Frontal cortex (tissue), 4 donors: ENCODE measurements at places on chromosomes 3 and 15.

DNA sequence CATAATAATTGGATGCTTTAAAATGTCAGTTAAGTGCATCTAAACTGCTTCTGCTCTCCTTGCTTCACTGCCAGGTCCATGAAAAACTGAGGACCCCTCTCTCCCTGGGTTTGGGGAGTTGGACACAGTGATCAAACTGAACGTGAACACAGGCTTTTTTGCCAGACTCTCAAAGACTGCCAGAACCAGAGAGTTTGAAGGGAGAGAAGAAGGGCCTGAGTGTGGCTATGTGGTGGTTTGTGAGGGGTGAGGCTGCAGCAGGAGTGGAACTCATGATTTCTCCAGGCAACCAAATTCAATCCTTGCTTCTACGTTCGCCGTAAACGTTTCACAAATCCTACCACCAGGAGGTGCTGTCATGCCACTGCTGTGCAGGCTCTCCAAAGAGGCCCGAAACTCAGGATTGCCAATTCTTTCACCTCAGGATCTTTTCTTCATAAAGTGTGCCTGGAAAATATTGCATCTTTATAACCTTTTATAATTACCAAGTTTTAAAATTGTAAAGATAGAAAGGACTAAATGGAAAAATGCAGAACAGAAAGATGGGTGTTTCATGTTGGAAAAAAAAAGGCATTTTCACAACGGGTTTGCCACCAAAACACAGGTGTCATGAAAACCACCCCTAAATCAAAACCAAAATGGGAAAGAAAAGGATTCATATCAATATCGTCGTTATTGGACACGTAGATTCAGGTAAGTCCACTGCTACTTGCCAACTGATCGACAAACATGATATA is 19.7 kb downstream of the TM4SF4 start:
- DNase-seq = no peak

DNA sequence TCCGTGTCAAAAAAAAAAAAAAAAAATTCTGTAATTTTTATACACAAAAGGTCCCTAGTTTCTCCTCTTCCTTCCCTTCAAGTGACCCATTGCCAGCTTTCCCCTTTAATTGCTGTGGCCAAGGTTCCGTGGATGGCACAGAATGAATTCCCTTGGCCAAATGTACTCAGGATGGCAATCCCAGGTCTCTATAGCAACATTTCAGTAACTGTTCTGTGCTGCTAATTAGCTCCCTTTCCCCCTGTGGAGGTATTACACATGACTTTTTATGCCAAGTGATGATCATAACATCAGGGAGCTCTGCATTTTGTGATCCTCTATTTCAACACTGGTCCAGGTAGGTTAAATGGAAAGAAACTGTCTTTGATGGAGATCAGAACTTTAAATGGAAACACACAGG is at the start of gene OR4F6:
Gene OR4F6, plus strand, starts transcription at position 301 of the 400 bp plus-strand sequence. CDS start 2,211 bp downstream, outside the sequence.
- DNase-seq = no peak

DNA sequence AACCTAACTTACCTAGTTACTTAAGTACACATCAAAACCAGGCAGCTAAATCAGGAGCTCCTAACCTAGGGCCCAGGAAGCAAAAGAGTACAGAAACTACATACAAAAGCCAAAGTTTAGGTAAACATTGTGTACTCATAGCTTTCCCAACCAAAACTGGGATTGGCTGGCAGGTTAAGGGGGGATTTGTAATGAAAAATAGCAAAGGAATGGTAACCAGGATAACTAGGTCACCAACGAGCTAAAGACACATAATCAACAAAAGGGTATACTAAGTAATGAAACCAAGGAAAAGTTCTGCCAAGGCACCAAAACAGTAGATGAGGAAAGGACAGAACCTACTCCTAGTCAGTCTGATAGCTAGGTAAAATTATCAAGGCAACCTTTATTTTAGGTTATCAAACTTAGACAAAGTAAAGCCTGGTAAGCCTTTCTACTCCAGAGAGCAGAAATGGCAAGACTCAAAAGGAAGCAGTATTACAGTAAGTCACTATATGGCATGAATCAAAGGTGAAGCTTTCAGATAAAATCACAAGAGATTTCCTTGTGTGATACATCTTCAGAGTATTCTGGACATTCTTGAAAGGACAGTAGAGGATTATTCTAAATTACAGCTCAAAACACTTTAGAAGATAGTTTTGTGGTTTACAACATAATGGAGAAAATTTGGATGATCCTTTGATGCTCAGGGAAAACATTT is 10.2 kb downstream of the TRA2B start:
- DNase-seq = no peak

- no peak for DNase-seq
These were observed at the start of gene PLA1A for GRCh38 chr3:119597548-119598288. TSS of gene PLA1A (plus strand) at chr3:119597885. CDS start at chr3:119597914, 29 bp downstream.

DNA sequence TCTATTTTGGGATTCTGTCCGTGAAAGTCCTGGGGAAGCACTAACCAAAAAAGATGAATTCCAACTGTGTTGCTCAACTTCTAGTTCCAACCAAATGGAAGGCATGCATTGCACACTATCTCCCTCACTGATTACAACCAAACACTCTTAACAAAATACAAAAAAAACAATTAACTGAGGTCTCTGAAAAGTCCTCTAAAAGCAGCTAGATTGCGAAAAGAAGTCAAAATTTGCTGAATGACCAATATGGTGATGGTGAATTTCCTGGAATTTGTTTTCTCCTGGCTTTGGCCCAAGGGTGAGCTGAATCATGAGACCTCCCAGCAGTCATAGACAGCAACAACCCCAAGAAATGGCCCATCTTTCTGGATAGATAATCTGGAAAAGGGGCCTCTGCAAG is 28.3 kb downstream of the CYP19A1 start:
- no peak for DNase-seq

GRCh38 chr3:150232992-150233451 is 175.1 kb upstream of the TSC22D2 start:
- DNase-seq = no peak

GRCh38 chr15:63288778-63289378 is 11.5 kb downstream of the APH1B start:
- DNase-seq = peak; percentile 30

GRCh38 chr3:29576181-29576580 is 295.3 kb downstream of the RBMS3 start:
- DNase-seq = no peak

DNA sequence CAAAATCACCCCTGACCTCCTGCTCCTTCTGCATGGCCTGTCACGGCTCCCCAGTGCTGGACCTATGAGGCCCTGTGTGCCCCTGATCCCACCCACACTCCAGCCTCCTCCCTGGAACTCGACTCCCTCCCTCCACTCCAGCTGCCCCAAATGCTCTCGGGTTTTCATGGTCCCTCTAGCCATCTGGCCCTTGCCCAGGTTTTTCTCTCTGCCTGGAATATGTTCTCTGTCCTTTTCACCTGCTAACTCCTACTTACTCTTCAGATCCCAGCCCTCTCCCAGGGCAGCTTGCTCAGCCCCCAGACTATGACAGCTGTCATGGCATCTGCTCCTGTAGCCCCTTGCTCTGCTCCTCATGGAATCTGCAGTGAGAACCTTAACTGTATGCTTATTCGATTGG is 30.3 kb downstream of the DUSP7 start:
- DNase-seq = no peak

- no peak for DNase-seq
These were observed 160.1 kb downstream of the PDE8A start for GRCh38 chr15:85141726-85142125.

GRCh38 chr15:75143738-75144334 is 57.8 kb upstream of the C15orf39 start:
- no peak for DNase-seq

DNA sequence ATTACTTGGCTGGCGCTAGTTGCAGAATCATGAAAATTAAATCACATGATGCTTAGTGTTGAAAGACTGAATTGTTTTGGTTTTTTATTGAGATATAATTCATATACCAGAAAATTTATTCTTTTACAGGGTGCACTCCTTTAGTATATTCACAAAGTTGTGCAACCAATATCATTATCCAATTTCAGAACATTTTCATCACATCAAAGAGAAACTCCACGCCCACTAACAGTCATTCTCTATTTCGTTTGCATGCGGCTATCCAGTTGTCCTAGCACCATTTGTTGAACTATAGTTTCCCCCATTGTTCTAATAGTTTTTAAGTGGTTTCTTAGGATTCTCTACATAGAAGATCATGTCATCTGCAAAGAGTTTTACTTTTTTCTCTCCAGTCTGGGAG is 3.7 kb downstream of the EHD4 start:
- no peak for DNase-seq

GRCh38 chr15:77627067-77627466 is 5.6 kb downstream of the LINGO1 start:
- DNase-seq = no peak

DNA sequence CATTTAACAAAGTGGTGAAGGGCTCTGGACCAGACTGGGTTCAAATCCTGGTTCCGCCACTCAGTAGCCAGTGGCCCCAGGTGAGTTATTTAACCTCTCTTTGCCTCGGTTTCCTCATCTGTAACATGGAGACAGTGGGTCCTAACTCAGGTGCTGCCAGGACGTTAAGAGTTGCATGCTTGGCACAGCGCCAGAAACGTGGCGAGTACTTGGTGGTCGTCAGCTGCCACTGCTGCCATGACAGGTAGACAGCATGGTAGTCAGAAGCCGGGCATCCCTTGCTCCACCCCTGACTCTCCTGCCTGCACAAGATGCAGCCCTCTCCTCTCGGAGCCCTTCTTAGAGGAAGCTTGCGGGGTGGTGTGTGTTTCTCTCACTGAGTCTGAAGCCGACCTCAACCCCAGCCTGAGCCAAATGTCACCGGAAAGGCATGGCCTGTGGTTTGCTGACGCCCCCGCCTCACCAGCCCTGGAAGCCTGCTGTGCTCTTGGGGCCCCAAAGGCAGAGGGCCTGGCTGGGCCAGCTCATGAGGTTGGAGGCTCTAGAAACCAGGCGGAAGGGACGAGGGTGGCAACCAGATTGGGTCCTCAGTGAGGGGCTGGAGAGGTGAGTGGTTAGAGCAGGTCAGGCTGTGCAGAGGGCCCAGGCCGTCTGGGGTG is 160.8 kb upstream of the TLE3 start:
- no peak for DNase-seq

GRCh38 chr15:56775641-56776040 is 42.3 kb upstream of the ZNF280D start:
- DNase-seq = no peak

DNA sequence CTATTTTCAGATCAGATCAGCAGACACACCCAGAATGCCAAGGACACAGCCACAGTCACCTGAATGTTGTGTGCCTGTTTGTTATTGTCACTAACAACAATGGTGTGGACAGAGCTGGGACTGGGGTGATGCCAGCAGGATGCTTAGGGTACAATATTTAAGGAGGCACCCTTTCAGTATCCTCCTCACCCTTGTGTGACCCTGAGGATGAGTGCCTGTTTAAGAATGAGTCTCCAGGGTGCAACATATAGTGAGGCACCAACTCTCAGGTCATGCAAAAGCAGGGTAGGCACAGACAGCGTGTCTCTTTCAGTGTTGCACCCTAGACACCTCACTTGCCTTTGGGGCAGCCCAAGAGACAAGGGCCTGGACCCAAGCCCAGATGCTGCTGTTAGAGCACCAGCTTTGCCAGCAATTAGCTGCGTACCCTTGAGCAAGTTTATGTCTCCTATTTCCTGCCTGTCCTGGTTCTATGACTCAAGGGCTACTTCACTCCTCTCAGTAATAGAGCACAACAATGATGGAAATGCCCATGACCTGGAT is 122.6 kb downstream of the AQP9 start:
- no peak for DNase-seq

DNA sequence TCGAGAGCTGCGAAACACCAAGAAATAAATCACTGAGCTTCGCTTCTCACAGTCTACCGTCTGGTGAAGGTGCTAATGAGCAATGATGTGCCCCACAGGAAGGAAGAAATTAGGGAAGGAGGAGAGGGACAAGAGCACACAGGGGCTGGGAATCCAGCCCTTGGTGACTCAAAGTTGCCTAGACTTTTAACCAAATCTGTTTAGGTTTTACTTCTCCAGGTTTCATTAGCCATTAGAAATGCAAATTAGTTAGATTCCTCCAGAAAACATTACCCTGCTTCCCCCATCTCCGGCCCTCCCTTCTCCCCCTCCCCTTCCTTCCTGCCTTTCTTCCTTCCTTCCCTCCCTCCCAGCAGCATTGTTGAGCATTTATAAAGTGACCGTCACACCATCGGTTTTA is 59.3 kb upstream of the UBE2E1 start:
- DNase-seq = no peak

DNA sequence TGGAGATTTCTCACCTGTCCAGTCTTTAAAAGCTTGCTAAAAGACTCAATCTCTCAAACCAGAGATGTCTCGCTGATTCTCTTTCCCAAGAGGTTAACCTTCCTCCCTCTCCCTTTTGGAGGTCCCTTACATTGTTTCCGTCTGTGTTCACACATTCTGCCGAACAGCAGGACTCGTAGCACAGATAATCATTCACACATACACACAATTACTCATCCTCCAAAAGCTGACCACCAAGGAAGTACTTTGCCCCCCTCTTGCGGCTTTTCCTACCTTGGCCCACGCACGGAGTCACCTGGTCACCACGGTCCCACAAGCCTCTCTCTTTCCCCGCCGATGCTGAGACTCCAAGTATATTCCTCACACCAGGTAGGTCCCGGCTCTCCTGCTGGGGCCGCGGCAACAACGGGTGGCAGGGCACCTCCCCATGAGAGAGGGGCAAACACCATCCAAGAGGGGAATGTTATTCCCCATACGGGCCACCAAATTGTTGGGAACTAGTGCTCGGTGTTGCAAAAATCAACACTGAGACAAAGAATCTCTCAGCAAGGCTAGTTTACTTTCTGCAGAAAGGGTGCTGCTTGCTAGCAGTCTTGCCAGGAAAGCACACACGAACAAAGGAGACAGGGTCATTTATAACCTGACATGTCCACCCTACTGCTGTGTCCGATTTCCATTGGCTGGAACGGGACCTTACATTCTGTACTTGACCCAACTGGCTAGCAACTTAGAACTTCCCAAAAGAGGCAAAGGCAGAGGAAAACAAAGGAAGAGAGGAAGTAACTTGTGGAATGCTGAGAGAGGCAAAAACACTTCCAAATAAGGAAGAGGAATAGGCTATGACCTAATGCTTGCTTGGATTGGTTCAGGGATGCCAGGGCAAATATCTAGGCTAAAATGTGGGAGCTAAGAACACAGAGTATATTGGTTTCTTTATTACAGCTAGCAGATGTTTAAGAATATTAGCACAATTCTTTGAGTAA is 102.1 kb upstream of the NECTIN3 start:
- no peak for DNase-seq

DNA sequence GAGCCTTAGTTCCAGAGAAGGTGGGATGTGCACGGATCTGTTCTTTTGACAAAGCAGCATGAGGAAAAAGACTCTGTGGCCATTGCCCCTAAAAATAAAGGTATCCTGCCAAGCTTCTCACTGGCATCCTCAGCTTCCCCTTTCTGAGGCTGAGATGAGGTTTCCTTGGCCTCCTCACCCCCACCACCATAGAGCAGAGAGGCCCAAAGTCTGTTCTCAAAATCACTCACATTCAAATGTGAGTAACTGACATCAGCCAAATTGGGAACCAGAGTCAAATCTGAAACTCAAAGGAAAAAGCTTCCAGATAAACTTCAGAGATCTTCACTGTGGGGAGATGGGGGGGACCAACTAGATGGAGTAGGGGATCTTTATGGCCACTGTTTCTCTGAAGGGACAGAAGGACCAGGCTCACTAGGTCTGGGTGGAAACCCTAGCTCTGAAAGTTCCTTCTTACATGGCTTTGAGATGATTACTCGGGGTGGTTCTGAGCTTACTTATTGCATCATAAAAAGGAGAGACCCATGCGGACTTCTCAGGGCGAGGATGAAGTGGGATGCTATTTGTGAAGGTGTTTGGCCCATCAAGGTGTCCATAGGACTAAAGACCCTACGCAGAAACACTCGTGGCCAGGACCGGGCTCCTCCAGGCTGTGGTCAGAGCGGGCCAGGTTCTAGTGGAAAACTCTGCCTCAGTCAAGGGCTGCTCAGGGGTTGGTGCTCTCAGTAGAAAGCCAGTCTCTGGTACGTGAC is 61.5 kb upstream of the MEF2A start:
- no peak for DNase-seq
